Fibroblast of villous mesenchyme (primary cell): ENCODE measurements at places on chromosomes 5 and 9. TPM values are rescaled to one million over a fixed set of nuclear protein-coding genes. Genes with fewer than 3 reads are reported as not detected.

DNA sequence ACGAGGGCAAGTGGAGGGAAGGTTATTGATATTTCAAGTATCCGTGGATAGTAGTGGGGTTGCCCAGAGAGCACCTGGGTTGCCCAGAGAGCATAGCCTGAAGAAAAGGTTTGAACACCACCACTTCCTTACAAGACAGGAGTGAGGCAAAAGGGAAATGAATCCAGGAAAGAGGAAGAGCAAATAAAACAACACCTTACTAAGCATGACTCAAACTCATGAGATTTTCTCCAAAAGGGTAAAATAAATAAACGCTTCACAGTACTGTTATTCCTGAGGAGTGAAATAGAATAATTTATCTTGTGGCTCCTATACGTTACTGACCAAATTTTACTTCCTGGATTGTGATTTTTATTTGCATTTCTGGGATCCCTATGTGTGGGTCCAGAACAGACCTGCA is 65.2 kb upstream of the PTPRD start:
- DNase-seq = no peak

WNT8A gene
- not detected in 2 replicates for total RNA-seq

GRCh38 chr9:105447814-105448812 is at the start of gene FSD1L:
Gene FSD1L (plus strand): TSS chr9:105448034. CDS start chr9:105448221, 187 bp downstream.
- DNase-seq = peak; percentile 94

PFN3 gene
- total RNA-seq = not detected in 2 replicates

BTNL3 gene
- total RNA-seq = not detected in 2 replicates

SLC34A3 gene
- under 0.01 TPM in 1 of 2 replicates, not detected in the other for total RNA-seq
